ENCODE measurements at places on chromosomes 4 and X. TPM values are rescaled to one million over a fixed set of nuclear protein-coding genes. Genes with fewer than 3 reads are reported as not detected.

DNA sequence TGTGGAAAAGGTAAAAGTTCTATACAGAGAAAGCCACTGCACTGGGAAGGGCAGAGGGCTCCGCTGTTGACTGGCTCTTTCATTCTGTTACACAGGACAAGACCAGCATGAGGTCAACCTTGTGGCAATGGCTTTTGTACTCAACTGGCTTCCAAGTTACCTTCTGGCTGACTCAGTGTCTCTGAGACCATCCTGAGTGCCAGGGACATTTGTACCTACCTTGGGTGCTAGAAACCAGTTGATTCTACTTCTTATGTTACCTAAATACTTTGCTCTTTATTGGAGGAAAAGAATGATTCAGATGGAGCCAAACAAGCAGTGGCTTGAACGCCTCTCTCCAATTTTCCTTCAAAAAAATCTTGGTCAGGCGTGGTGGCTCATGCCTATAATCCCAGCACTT, 123.2 kb downstream of the RBM47 start:
- DNase-seq = no peak

DNA sequence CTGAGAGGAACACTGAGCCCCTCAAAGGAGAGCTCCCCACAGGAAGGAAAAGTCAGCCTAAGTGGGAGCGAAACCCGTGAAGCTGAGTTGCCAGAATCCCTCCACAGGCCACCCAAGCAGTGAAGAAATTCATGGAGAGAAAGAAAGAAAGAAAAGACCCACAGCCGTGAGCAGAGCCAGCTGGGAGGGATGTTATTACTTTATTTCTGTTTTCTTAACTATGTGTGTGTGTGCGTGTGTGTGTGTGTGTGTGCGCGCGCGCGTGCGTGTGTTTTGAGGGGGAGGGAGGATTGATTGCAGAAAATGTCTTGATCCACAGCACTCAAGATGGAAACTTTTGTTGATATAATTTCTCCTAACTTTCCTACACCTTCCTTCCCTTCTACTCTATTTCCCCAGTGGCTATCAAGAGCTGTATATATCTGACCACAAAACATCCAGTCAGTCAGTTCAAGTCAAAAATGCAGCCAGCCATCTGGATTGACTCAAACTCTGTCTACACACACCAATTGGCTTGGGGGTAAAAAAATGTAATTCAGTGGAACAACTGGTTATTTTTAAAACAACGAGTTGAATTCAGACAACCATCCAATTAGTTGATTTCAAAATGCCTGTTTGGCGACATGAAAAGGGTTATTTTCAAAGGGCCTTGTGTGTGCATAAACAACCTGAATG, 13.8 kb upstream of the GPC3 start:
- no peak for DNase-seq

GRCh38 chrX:11239230-11239629, 54.0 kb upstream of the AMELX start:
- no peak for DNase-seq

DNA sequence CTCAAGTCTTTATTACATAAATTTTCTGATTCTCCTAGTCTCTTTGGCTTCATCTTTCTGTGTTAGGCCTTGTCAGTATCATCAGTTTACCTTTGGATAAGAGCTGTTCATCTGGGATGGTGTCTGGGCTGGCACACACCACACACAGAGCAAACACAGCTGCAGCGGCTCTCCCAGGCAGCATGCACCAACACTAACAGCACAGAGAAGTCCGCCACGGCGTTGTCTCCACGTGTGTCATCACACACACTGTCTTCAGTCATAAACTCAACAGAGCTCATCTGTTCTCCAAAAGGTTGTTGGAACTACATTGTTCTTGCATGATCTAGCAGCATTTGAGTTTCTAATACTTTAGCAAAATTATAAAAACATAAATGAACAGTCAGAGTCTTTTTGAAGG, 851.9 kb upstream of the FRG1 start:
- DNase-seq = no peak

- DNase-seq = no peak
Observed at GRCh38 chr4:188246488-188246887, 107.2 kb downstream of the TRIML1 start.

- DNase-seq = no peak
Observed at GRCh38 chr4:96558466-96558865, 718.6 kb downstream of the PDHA2 start.

- DNase-seq = no peak
Observed at GRCh38 chrX:2931155-2931554, 2.0 kb upstream of the ARSD start.

GRCh38 chr4:8188743-8189550, 10.1 kb upstream of the SH3TC1 start:
- DNase-seq = no peak

GRCh38 chrX:23451266-23451665, 116.6 kb downstream of the PTCHD1 start:
- DNase-seq = no peak

DNA sequence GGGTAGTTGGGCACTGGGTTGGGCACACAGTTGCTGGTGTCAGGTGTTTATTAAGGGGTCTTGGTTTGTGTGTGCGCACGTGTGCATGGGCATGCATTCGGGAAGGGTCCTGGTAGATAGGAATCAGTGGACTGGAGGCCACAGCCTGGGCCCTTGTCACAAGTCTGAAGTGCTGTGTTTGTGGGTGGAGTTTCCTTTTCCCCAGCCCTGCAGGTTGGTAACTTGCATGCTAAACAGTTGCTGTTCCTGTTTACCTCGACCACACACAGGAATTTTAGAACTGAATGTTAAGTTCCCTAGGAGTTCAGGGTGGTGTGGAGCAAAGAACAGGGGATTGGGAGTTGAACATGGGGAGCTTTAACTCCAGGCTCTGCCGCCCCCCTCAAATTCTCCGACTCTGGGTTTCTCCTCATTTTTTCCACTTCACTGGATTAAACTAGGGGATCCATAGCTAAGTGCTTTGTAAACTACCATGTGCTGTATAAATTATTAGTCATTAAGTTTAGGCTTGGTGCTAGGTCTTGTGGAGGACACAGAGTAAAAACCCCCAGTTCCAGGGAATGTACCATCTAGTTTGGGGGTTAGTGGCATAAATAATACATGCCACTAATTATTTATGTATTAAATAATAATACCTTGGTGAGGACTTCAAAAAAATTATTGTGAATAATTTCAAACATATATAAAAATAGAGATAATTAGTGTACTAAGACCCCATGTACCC, 49.0 kb downstream of the STARD8 start:
- no peak for DNase-seq

DNA sequence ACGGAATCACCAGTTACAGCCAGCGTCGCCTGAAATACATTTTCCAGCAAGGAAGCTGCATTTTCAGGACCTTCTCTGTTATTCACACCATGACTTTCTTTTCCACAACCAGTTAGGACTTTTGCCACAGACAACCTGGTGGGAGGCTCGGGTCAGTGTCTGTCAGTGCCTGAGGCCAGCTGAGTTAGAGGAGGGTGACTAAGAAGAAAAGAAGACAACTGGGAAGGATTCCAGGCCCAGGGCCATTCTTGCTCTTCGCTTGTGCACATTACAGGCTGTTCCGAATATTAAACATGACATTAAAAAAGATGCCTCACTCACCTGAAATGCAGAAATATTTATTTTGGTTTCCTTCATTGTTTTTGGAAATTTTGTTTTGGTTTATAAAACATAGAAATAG, 21.4 kb upstream of the CENPU start:
- DNase-seq = no peak

- DNase-seq = no peak
Observed at GRCh38 chr4:138845054-138845453, 170.5 kb upstream of the NOCT start.

- no peak for DNase-seq
Observed at GRCh38 chr4:86446996-86447395, 87.1 kb upstream of the MAPK10 start.

DNA sequence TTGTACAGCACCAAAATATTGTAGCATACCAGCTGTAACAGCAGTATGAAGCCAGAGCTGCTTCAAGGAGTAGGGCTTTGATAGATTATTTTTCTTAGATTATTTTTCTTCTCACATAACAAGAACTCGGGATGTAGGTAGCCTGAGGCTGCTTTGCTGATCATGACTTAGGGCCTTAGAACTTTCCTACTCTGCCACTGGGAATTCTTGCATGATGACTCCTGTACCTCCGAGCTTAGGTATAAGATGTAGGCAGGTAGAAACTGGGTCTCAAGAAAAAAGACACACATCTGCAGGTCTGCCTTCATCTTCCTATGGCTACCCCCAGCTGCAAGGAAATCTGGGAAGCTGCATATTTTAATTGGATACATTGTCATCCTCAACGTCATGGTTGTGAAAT, 115.9 kb upstream of the PNPLA4 start:
- no peak for DNase-seq

DNA sequence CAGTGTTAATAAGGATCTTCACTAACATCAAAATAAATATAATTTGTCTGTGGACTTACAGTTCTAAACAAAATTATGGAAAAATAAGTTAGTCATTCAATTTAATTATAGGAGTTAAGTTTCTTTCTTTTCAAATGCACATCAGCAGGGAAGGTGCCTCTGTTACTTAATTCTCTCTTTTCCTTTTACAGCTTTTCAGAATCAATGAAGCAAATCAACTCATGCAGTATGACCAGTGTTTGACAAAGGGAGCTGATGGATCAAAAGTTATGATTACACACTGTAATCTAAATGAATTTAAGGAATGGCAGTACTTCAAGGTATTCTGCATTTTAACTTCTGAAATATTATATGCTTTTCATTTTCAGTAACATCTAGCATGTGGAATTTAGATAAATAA, 15.9 kb downstream of the HMGB2 start:
- no peak for DNase-seq

- no peak for DNase-seq
Observed at GRCh38 chr4:8157496-8157895, 1.1 kb downstream of the ABLIM2 start.

GRCh38 chr4:119655111-119655837, 26.7 kb upstream of the PDE5A start:
- DNase-seq = no peak

GRCh38 chr4:90840291-90840690, 713.1 kb downstream of the CCSER1 start:
- DNase-seq = no peak

DNA sequence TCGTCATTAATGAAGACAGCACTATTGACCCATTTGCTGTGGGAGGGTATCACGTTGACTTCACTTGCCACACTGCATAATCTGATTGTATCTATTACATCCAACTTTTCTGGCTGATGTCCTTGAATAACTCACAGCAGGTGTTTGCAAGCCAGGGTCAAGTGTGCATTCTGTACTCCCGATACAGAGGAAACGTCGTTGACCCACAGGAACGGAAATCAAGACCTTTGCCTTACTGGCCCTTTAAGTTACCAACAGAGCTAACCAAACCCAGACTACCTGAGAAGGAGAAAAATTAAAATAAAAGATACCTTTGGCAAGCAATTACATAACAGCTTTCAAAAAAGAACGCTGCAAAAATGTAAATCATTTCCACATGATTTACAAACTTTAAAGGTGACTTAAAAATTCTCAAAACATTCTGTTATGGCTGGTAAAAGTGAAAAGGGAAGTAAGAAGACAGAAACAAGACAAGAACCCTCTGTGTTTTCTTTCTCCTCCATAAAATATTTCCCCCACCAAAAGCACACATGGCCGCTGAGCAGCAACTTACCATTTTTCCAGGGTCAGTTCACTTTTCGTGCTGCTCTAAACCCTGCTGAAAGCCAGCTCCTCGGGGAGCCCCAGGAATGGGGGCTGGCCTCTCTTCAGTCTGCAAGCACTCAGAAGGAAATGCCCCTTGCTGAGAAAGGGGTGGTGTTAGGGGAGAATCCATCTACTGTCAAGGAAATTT, 6.5 kb upstream of the SHISA3 start:
- no peak for DNase-seq

DNA sequence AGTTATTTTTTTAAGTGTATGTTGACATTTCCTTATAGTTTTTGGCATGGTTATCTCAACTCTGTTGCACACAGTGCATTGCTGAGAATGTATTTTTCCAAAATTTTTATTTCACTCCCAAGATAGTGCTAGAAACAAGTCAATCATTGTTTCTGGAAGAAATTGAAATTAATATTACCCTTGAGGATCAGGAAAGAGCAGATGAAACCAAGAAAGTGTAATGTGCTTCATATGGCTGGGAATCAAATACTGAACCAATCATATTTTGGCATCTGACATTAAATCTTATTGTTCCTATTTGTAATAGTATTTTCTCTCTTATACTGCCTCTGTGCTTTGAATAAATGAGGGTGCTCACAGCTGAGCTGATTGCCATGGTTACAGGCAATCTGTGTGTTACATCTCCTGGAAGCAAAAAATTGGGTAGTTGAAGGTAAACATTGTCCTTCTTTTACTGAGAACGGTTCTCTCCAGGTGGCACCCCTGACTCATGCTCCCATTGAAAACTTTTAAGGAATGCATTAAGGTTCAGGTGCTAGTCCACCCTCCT, 358.2 kb upstream of the NR3C2 start:
- DNase-seq = no peak

GRCh38 chr4:27001398-27002164, 140.9 kb downstream of the STIM2 start:
- no peak for DNase-seq

GRCh38 chr4:53309321-53310040, 56.4 kb downstream of the SCFD2 start:
- no peak for DNase-seq

GRCh38 chr4:4899202-4899925, 39.9 kb downstream of the MSX1 start:
- no peak for DNase-seq

DNA sequence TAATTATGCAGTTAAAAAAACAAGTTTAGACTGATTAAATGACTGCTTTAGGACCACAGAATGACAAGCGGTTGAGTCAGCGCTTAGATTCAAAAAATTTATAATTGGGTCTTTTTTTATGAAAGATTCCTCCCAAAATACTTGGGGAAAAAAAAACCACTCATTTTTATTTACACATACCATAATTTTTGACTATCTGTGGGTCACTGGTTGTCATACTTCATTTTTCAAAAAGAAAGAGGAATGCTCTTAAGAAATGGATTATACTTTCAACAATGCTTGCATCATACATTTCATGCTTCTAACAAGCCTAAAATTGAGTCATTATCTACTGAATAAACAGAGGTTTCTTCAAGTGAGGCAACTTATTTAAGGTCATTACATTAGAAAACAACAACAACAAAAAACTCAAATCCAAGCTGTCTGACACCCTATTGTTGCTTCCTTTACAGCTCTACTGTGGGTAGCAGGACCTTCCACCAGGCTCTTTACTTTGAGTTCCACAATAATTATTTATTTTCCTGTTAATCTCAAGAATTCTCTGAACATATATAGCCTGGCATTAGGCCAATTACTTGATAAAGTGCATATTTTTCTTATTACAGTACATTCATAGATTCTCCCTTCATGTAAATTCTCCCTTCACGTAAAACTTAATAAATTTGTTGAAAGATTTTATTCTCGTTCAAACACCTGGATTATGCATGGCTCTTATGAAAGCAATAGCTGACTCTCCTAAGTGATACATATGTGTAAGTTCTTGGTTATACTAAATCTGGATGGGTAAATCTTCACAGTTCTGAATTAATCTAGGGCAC, 445.5 kb downstream of the PCDH10 start:
- DNase-seq = no peak

Gene MAGIX
- total RNA-seq = 1.1 TPM

Gene MSX1
- not detected for total RNA-seq

Gene ZNF595
- total RNA-seq = 10.6 TPM

Gene PCDH18
- total RNA-seq = not detected

Gene MAGED4
- 0.32 TPM for total RNA-seq

Gene TIGD4
- total RNA-seq = 0.40 TPM

Gene RPA4
- total RNA-seq = 0.91 TPM

Measured in activated CD8-positive, alpha-beta memory T cell treated with anti-CD3 and anti-CD28 coated beads, Interleukin-2, amount 10 ng/mL, durations not matched to agents 7 days and 5 days (primary cell).